Stimulated activated CD4-positive, alpha-beta T cell treated with anti-CD3 and anti-CD28 coated beads, Interleukin-2, amount 100 ng/mL, for 48 hours (primary cell): ENCODE measurements at places on chromosomes 6 and 20.

DNA sequence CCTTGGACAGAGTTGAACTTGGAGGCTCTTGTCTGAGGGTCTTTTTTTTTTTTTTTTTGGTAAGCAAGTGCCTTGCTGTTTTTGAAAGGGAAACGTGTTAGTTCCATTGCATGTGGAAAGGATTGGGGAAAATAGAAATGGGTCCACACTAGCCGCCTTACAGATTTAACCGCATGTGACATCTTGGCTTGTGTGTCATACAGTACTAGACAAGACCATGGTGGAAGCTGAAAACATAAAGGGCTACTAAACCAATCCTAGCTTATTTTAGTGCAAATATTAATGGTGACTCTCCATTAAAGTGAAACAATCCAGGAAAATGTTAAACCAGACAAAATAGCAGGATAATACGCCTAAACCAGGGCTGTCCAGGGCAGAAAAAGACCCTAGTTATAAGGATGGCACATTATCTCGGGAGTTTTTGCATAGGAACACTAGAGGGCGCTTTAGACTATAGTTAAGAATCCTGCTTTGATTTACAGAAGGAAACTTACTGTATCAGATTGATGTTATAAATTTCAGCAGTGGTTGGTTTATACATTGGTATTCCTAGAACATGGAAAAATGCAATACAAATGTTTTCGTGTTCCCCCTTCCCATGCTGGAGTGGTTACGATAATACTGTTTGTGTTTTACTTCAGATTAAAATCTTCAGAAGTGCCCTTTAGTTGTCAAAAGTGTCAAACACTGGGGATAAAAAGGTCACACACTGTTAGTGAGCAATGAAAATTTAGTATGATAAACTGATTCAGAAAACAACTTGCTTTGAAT, 59.8 kb upstream of the DEK start:
- DNase-seq, result no peak

DNA sequence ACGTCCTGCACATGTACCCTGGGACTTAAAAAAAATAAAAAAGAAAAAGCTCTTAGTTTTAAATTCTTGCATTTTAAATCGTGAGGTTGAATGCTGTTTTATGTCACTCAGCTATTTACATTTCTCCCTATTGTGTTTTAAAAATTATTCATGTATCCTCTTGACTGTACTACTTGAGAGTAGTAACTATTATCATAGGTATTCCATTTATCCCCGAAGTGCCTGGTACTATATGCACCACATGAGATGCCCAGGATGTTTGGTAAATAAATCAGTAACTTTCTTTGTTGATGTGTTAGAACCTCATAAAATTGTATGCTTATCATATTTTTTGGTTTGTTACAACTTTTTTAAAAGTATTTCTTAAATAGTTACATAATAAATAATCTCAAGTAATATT, 18.4 kb downstream of the MAP3K4 start:
- no peak for DNase-seq

DNA sequence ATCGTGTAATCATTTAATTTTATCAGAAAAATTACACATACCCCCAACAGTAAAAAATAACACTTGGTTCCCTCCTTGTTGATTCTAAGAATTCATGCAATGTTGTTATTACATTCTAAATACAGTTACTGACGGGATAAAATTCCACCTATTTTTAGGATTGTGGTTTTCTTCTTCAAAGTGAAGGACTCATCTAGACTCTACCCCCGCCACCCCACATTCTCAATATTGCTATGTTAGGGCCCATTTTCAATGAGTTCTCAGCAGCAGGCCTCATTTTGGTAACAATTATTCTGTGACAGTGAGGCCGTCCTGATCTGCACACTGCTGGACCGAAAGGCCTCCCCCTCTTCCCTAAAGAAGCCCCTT, 43.5 kb downstream of the PREX1 start:
- no peak for DNase-seq

DNA sequence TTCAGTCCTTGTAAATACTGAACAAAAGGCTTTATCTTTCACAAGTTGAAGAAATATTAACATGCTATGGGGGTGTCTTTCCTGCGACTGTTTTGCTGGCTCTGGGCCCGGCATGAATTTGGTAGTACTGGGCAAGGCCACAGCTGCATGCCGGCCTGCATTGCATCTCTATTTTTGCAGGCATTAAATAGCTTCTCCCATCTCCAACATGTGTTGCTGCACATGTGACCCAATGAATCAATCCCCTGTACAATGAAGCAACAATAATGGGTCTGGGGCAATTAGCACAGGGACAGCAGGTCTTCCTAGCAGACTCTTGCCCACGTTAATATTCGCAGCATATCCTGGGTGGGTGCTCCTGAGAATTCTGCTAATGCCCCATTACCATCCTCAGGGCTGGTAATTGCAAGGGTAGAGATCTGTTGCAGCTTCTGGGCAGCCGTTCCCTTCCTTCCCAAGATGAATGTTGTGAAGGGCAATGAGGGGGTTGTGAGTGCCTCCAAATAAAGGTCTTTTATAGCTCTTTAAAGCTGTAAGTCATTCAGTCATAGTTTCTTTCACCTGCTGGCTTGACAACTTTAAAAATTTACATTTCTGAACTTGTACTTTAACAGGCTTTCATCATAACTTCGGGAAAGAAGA, 24.3 kb upstream of the CDYL start:
- DNase-seq, result no peak

DNA sequence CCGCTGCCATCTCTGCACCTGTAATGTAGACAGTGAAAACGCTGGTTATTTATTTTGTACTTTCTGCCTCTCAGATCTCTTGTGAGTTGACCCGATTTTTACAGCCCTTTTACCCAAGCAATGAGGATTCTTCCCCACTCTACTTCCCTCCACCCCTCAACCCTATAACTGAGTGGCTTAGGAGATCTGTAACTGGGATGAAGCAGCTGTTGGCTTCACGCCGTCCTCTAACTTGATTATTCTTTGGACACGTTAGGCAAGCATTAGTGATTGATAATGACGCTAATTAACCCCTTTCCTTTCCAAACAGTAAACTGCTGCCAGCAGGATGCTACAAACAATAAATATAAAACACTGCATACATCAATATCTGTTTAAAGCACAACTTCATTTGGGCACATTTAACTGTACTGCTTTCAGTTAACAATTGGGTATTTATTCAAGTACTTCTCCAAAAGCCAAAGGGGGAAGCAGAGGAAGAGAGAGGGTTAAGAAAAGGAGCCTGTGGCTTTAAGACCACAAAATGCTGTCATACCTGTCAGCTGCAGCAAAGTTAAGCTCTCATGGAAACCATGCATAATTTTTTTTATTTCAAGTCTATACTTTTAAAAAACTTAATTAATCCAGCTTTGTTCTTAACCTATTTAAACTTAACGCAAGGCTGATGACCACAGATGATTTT, 21.2 kb downstream of the TFAP2A start:
- DNase-seq, result no peak

DNA sequence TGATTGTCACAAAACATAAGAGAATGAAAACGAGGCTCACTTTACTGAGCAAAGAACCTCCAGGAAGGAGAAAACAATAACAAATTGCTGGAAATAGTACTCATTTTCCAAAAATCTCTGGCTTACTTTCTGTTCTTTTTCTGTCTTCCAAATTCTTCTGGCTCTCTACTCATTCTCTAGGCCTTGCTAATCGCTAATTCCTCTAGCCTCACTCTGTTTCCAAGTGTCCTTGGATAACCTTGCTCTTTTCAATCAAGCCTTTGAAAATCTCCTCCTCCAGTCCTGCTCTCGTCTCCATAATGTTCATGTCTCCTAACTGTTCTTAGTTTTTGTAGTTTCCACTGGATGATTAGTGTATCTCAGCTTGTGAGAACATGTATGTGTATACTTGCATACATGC, 96.2 kb upstream of the MAP7 start:
- no peak for DNase-seq

- no peak for DNase-seq
Observed at GRCh38 chr6:8082954-8083858, 19.0 kb upstream of the BLOC1S5 start.

- peak; percentile 4 for DNase-seq
Observed at GRCh38 chr20:58542411-58543095, 27.4 kb upstream of the APCDD1L start.

DNA sequence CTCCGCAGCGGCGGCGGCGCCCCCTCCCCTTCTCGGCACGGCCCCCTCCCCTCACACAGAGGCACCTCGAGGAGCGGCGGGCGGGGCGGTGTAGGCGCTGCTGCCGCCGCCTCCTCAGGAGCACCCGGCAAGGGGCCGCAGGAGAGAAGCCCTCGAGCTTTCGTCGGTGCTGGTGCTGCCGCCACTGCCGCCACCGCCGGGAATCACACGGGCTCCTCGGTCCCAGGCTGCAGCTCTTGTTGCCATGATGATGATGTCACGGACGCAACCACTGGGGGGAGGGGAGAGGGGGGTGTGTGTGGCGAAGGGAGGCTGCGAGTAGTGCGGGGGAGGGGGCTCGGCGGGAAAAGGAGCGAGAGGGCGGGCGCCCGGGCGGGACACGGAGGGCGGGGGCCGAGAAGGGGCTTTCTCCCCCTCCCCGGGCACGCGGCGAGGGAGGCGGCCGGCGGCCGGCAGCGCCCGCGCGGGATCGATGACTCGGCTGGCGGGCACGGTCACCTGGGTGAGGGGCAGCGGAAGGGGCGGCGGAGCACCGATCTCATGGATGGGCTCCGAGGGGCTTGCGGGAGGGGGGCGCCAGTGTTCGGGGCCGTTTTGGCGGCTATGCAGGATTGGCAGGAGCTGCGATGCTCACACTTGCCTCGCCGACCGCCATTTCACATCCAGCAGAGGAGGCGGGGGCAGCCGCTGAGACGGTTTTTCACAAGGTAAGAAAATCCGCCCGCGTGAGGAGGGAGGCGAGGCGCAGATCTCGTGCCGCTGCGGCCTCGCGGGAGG, at the start of gene REV3L:
Gene REV3L (minus strand): TSS at position 260 of the 777 bp plus-strand sequence. CDS start 330 bp downstream, outside the sequence.
- peak; percentile 85 for DNase-seq

- DNase-seq, result no peak
Observed at GRCh38 chr20:25496968-25497401, 88.3 kb downstream of the NINL start.

GRCh38 chr6:39224523-39225182, 4.6 kb downstream of the KCNK5 start:
- DNase-seq, result no peak

- DNase-seq, result no peak
Observed at GRCh38 chr6:166344240-166344639, 1.9 kb upstream of the SFT2D1 start.

DNA sequence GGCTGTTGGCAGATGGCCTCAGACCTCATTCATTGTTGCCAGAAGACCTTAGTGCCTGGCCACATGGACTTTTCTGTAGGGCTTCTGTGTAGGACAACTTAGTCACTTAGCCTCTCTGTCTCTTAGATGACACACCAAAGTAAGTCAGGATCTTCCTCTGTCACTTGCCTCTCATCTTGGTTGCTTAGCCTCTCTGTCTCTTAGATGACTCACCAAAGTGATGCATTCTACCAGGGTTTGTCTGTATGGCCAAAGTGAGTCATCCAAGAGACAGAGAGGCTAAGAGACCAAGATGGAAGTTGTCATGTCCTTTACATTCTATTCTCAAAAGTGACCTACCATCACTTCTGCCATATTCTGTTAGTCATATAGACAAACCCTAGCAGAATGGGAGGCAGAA, 255.9 kb upstream of the DEFB112 start:
- DNase-seq, result no peak

DNA sequence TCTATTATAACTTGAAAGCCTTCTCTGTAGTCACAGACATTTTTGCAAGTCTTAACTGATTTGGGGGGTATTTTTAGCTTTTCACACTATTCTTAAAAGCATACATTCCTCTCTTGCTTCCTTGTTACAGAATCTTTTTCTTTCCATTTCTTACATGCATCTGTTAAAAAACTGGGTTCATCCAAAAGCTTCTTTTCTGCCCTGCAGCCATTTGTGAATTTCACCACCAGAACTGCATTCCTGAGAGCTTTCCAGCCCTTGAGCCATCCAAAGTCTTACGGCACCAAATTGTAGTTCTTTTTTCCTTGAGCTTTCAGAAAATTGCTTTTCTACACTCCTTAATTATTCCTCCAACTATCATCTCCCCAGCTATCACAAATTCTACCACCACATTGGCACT, 19.7 kb upstream of the GSTA4 start:
- DNase-seq, result no peak

DNA sequence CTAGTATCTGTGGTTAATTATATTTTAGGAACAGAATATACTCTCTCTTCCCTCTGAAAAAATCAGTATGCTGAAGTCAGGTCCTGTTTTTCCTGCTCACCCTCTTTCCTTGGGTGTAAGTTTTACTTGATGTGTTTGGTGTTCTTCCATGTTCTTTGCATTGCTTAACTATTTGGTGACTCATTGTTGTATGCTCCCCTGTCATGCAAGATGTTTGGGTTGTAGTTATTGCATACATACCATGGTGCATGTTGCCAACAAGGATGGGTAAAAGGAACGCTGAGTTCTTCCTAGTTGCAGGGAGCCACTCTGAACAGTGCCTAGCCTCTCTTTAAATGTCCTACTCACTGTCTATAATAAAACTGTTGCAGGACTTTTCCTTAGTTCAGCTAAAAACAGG, 207.9 kb upstream of the LAMP5 start:
- DNase-seq, result no peak

DNA sequence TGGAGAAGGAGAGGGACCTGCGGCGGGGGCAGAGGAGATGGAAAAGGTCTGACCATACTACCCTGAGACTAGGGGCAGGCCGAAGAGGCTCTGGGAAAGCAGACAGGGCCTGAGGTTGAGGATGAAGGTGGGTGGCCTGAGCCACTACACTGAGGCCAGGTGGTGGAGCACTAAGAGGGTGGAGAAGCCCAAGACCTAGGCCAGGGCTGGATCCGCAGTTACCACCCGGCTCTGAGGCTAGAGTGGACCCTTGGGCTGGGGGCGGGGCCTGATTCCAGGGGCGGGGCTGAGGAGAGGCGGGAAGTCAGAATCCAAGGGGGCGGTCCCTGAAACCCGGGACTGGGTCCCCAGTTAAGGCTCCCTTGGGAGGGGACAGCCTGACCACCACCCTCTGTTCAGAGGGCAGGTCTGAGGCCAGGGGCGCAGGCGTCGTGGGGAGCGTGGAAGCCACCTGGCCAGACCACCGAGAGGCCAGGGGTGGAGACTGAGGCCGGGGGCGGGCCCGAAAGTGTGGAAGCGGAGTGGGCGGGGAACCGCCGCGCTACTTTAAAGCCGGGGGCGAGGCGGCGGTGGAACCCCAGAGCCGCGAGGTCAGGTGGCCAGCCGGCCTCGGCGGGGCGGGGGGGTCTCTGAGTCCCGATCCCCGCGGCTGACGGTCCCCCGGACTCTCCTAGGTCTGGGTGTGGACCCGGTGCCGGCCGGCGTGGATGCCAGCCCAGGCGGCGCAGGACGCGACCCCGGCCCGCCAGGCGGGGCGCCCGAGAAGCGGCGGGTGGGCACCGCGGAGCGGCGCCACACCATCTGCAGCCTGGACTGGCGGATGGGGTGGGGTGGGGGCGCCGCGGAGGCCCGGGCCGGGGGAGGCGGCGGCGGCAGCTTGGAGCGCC, 8.3 kb downstream of the CCM2L start:
- DNase-seq, result peak; percentile 49

GRCh38 chr20:4220756-4221155, 205.4 kb upstream of the RNF24 start:
- no peak for DNase-seq

DNA sequence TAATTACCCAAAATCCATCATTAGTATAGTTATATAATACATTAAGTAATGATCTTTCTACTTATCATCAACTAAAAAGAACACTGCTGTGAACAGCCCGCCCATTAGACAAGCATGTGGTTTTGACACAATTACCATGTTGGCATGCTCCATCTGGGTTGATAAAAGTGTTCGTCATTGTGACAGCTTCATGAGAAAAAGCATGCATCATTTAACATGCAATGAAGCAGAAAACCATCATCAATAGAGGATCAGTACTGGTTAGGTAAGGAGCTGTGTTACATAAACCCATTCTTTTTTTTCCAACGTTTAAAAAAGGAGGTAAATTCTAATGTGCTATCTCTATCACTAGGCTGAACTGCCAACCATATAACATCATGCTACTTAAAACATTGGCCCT, 101.9 kb downstream of the EPB41L2 start:
- DNase-seq, result no peak
